ENCODE measurements at places on chromosomes 13 and 19. TPM values are rescaled to one million over a fixed set of nuclear protein-coding genes. Genes with fewer than 3 reads are reported as not detected.

DNA sequence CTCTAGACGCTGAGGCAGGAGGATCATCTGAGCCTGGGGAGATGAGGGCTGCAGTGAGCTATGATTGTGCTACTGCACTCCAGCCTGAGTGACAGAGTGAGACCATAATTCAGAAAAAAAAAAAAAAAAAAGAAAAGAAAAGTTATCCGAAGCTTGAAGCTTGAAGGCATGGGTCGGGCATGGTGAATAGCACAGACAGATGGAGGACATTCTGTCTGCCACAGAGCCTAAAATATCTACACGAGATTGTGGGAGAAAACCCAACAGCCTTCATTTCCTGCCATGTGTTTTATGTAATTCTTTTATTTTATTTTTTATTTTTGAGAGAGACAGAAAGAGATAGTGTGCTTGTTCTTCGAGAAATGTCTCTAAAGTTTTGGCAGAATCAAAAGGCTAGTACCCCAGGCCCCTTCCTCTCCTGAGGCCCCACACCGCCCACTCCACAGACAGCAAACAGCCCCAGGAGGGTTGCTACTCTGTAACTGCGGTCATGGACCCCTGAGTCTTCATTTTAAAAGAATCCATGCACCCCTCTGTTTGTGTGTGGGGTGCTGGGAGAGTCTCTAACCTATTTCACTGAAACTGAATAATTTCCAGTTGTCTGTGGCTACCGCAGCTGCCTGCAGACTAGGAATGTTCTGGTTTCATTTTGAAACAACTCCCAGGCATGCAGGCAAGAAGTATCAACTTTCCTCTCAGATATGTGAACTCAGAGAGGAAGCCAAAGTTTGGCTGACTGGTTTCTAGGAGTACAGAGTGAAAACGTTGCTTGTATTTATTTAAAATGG lies 38.4 kb upstream of the RCBTB2 start:
- no peak for DNase-seq

- no peak for DNase-seq
Measured at GRCh38 chr13:50758796-50759195, 84.7 kb downstream of the DLEU7 start.

GRCh38 chr19:21566073-21566472 lies 60.7 kb downstream of the ZNF429 start:
- no peak for DNase-seq

GRCh38 chr13:111315347-111315995 lies 5.0 kb upstream of the TEX29 start:
- no peak for DNase-seq

DNA sequence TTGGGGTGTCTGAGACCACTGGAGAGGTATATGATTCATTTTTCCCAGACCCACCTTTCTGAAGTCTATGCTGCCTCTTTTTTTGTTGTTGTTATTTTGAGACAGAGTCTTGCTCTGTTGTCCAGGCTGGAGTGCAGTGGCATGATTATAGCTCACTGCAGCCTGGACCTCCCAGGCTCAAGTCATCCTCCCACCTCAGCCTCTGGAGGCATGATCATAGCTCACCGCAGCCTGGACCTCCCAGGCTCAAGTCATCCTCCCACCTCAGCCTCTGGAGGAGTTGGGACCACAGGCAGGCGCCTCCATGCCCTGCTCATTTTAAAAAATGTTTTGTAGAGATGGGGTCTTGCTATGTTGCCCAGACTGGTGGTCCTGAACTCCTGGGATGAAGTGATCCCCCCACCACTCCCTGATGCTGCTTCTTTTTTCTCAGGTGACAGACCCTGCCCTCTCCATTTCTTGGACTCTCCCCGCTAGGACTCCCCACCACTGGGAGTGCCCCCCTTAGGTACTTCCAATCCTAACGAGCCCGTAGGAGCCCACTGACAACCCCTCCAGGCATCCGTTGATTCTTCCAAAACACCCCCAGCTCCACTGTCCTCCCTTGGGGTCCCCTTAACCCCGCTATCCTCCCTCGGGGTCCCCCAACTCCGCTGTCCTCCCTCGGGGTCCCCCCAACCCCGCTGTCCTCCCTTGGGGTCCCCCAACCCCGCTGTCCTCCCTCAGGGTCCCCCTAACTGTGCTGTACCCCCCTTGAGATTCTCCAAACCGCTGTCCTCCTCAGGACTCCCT lies 45.4 kb downstream of the ARHGEF18 start:
- DNase-seq, result no peak

DNA sequence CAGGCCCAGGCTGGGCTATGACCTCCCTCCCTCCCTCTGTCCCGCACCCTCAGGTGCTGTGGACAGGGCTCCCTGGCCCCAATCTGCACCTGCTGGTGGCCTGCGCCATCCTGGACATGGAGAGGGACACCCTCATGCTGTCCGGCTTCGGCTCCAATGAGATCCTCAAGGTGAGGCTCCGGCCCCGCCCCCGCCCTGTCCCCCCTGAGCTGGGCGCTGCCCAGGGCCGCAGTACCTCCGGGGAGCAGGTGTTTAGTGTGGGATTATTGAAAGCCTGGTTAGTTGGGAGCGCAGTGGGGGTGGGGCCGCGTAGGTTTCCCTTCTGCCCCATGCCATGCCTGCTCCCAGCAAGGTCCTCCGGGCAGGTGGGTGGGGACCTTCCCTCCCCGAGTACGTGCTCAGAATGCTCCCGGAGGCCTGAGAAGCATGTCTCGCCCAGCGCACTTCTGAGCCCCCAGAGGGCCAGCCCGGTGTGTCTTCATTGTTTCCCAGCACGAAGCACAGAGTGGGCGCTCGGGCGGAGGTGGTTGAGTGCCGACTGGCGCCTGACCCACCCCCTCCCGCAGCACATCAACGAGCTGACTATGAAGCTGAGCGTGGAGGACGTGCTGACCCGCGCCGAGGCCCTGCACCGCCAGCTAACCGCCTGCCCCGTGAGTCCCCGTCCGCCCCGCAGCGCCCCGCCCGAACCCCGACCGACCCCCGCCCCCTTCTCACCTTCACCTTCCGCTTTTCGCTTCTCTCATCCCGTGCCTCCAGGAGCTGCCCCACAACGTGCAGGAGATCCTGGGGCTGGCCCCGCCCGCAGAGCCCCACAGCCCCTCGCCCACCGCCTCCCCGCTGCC lies 8.8 kb downstream of the IL4I1 start:
- DNase-seq, result no peak

GRCh38 chr19:57099199-57099661 lies 20.6 kb upstream of the USP29 start:
- DNase-seq, result peak; percentile 57

DNA sequence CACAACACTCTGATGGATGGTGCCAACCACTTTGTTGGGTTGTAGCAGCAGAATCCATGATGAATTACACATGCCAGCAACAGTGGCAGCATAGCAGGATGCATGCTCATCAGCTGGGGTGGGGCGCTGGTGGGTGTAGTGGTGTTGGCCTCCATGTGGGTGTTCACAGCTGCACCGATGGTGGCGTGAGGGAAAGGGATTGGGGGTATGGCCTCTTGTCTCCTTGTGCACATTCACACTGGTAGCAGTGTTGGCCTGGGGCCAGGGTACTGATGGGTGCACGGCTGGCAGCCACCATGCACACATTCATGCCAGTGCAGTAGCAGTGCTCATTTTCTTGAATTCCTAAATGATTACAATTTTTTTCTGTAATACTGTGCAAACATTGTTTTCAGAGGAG lies 2748.8 kb upstream of the PCDH20 start:
- no peak for DNase-seq

- DNase-seq, result no peak
Measured at GRCh38 chr19:5068233-5069072, 99.5 kb downstream of the KDM4B start.

DNA sequence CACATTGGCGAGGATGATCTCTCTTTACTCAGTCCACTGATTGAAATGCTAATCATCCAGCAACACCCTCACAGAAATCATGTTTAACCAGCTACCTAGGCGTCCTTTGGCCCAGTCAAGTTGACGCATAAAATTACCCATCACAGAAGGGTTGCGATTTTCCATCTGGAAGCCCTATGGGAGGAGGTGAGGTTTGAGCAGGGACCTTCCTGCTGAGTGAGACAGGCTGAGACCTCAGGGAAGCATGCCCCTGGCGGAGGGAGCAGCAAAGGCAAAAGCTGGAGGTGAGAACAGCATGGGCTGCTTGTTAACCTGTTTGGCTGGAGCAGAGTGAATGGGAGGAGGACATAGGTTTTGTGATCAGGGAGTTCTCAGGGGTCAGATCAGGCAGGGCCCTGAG lies 7.3 kb downstream of the TTC9B start:
- DNase-seq, result no peak

- DNase-seq, result no peak
Measured at GRCh38 chr13:35826626-35827254, 304.4 kb downstream of the DCLK1 start.

DNA sequence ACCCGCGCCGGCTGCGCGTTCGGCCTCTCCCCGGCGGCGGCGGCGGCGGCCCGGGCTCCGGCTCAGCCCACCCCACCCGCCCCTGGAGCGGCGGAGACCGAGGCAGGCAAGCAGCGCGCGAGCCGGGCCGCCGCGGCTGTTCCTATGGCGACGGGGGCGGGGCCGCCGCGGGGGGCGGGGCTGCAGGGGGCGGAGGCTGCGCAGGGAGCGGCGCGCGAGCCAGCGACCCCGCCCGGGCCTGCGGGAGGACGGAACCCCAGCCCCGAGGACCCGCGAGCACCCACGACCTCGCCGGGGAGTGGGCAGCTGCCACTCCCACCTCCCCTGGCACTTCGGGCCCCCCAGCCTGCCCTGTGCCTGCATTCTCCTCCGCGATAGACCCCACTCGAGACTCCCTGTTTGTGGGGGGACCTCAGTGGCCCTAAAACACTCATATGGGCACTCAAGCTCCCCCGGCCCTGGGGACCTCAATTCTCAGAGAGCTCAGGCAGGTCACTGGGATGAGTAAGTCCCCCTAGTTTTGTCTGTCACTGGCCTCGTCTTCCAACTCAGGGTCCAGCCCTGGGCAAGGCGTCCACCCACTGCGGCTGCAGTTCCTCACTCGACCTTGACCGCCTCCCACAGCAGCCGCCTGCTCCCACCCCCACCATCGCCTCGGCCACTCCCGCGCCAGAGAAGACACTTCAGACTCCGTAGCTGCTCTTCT lies at the start of gene CTXN1:
TSS of gene CTXN1 (minus strand) at position 115 of the 706 bp plus-strand sequence. CDS start 597 bp downstream, outside the sequence.
- DNase-seq, result peak; percentile 84

GRCh38 chr13:66655847-66656454 lies 574.2 kb downstream of the PCDH9 start:
- DNase-seq, result no peak

Gene ADPRHL1
- total RNA-seq, result 9.2 TPM

Gene KLF16
- total RNA-seq, result 22.6 TPM
